ENCODE measurements at places on chromosomes 3 and 15. TPM values are rescaled to one million over a fixed set of nuclear protein-coding genes. Genes with fewer than 3 reads are reported as not detected.

Gene CLDN1
- total RNA-seq: 0.28 TPM

Gene DPH3
- 27.1 TPM for total RNA-seq

Gene ARPP21
- total RNA-seq: 1.5 TPM

DNA sequence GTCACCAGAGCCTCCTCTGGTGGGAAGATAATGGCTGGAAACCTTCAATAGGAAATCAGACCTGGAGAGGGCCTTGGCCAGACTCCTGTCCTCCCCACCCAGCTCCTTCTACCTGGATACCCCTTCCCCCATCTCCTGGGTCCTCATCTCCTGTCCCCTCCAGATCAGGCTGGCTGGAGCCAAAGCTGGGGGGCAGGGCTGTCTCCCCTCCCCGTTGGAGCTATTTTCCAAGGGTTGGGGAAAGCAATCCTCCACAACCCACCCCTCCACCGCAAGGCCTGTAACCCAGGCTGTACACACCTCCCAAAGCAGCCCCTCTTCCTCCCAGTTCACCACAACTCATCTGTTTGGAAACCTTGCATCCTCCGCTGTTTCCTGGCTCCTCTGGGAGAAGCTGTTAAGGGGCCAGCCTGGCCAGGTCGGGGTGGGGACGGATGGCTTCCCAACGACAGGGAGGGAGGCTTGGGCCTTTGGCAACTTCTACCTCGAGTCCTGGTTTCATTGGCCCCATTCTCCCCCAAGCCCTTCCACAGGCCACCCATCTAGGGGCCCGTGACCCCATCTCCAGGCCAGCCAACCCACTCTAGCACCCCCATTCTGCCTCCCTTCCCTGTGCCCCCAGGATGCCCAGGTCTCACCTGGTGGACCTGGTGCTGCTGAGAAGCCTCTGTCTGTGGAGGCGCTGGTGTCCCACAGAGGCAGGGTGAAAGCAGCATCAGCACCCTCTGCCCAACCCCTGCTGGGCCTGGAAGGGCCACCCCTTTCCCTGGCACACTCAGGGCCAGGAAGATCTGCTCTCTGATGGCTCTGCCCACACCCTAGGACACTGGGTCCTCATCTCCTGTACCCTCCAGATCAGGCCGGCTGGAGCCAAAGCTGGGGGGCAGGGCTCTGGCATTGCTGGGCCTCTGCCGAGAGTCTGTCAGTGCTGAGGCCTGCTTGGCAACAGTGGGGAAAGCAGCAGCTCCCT, 22.1 kb upstream of the GOLGA6C start:
- DNase-seq: no peak

DNA sequence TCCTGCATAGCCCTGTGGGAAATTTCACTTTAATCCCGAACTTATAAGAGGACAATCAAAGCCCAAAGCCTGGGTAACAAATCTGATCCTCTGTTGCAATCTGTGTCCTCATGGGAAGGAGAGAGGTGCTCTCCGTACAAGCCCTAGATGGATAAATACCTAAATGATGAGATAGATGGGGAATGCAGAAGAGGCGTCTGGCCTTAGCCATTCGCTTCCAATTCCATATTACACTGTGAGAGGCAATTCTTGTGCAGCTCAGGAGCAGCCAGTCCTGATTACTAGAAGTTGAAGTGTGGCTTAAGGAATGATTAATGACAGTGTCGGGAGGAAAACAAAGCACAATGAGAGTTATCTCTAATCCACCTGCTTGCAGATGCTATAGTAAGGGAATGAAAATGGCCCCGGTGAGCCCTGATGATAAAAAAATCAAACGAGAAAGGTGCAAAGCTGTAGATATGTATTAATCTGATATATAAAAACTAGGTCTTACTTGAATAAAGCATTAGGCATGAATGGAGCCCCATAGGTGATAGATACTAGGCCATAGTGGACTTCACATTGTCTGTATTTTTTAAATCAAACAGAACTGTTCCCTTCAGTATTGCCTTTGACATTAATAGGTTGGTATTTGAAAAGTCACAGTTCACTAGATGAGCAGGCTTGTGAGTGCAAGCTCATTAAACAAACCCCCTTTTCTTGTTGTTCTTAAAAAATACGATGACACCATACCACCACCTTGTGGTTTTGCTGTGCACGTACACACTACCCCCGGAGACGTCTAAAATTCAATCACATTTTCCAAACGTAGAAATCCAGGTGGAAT, 54.2 kb upstream of the TMCO5A start:
- DNase-seq: no peak

- DNase-seq: no peak
These were observed 65.3 kb upstream of the SNRK start for GRCh38 chr3:43221076-43221475.

GRCh38 chr3:126807795-126808194, 103.8 kb downstream of the CHCHD6 start:
- no peak for DNase-seq

- no peak for DNase-seq
These were observed 103.9 kb upstream of the BCL6 start for GRCh38 chr3:187849016-187849654.

- no peak for DNase-seq
These were observed 14.3 kb downstream of the TBC1D2B start for GRCh38 chr15:78063217-78063616.

DNA sequence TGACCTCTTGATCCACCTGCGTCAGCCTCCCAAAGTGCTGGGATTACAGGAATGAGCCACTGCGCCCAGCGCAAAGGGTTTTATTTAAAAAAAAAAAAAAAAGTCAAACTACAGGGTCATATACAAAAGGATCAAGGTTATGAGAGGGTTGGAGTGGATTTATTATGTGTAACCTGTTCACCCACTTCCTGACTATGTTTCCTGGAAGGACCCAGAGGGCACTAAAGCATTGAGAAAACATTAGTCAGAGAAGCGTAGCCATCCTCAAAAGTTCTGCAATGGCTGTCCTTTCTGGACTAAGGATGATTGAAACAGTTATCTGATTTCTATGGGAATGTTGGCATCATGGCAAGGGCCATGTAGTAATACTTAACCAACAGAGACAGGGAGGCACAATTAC, 7.3 kb upstream of the SCAPER start:
- DNase-seq: no peak

All from sigmoid colon (tissue), 7 donors.